ENCODE measurements at places on chromosomes 5 and 9.

DNA sequence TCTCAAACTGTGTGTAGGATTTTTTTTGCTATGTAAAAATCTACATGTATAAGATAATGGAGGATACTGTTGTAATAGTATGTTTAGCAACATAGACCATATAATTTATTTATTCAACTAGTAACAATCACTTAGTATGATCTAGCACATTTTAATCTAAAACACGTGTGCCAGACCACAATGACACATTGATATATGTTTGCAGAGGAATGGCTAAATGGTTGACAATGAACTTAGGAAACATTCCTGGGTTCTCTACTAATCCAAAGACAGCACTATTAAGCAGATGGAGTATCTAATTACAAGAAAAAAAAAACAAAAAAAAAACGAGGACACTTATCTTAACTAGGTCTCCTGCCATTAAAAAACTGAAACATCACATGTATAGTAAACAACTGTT, 261.7 kb upstream of the PAPPA start:
- DNase-seq: no peak

DNA sequence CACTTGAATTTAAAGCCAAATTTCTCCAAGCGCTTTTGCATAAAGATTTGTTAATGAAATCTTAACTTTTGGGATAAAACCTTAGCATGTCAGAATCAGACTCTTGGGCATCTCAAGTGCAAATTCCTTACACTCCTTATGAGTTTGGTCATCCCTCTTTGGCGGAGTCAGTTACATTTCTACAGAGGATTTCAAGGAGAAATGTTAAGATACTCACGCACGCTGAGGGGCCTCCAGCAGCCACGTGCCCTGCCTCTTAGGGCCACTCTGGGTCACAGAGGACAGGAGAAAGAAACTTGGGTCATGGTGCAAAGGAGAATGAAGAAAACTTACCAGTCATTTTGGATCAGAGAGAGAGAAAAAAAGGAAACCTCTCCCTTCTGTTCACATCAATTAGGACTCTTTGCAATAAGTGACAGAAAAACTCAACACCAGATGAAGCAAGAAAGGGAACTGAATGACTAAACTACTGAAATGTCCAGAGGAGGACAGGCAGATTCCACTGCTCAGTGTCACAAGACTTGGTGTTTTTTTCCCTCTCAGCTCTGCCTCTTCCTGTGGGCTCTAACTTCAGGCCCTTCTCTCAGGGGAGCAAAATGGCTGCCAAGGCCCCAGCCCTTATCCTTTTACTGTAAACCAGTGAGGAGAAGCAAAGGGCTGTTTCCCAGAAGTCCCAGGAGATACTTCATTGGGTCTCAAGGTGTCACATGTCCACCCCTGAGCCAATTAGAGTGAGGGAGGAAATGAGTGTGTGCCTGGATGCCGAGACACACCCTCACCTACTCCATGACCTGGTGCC, 63.3 kb upstream of the NFIL3 start:
- DNase-seq: no peak

DNA sequence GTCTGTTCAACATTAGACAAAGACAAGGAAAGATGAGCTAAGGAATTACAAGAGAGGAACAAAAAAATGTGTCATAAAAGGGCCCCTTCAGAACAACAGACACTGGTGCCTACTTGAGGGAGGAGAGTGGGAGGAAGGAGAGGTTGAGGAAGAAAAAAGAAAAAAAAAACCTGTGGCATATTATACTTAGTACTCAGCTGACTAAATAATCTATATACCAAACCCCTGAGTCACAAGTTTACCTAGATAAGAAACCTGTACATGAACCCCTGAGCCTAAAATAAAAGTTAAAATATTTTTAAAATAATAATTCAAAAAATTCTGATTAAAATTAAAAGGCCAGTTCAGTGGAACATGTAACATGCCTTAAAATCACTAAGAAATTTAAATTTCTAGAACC, 107.3 kb downstream of the MTREX start:
- no peak for DNase-seq

DNA sequence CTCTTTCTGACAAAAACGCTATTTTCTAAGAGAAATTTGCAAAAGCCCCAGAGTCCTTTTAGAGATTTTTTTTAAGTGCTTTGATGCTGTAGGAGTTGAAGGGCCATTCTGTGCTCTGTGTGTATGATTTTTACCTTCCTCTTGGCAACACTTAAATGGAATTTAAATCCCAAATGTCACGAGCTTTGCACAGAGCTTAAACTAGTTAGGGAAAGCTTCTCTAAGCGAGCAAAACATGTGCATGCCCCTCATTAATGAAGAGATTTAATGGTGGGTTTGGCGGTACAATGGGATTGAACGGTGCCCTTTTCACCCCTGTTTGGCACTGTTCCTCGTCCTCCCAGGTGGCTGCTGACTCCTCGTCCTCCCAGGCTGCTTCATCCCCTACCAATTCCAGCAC, 220.7 kb downstream of the DRD1 start:
- DNase-seq: no peak

DNA sequence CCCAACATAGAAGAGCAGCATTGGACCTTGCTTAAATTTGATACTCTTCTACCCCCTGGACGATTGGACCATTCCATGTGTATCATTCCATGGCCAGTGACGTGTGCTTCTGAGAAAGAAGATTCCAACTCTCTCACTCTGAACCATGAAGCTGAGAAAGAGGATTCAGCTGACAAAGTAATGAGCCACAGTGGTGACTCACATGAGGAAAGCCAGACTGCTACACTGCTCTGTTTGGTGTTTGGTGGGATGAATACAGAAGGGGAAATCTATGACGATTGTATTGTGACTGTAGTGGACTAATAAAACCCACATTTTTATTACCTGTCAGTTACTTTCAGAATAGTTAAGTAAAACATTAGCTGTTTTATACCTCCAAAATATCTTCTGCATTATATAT, 7.5 kb downstream of the HSPA5 start:
- DNase-seq: peak; percentile 18

DNA sequence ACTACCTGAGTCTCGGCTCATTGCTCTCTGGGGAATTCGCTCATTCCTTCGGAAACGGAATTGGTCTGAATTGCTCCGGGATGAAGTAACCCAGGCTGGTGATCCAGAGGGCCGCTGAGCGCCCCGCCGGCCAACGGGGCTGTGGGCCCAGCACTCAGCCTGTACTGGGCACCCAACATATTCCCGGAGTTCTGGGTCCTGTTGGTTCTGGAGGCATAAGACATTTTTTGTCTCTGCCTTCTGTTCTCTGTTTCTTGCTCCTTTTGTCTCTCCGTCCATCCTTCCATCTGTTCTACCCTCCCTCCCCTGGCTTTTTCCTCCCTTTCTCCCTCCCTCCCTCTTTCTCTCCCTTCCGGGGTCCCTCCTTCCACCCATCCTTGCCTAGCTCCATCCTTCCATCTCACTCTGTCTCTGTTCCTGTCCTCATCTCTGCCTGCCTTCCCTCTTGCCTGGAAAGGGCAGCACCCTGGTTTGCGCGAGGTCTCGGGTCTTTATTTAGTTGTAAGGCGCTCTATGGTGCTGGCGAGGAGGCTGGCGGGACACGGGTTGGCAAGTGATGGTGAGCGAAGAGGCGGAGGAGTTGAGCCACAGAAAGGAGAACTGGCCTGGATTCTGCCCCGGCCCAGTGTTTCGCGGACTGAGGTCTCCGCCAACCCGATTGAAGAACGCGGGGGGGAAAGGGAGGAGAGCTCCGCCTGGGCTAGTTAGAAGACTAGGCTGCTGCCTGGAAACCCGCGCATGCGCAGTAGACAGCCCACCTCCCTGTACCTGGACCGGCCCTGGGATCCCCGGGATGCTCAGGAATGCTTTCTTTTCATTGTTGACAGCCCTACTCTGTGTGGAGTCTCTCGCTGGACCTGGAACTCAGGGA, 1468.0 kb downstream of the FOXD4L5 start:
- no peak for DNase-seq

- peak; percentile 12 for DNase-seq
These were observed 67.0 kb downstream of the CAST start for GRCh38 chr5:96729156-96729555.

DNA sequence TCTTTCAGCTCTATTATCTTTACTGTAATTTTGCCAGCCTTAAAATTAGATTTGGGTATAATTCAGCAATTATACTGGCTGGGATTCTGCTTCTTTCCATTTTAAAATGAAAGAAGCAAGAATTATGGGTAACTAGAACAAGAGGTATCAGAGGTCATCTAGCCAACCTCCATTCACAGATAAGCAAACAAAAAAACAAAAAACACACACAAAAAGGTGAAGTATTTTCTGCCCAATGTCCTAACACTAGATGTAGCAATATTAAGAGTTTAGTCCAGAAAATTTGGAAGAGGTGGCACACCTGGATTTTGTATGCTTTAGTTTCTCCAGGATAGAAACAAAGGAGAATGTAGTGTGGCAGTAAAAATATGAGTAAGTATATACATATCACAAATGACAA, 68.1 kb upstream of the ANXA1 start:
- no peak for DNase-seq

- no peak for DNase-seq
These were observed 63.0 kb downstream of the TTC39B start for GRCh38 chr9:15244001-15244441.

GRCh38 chr5:57317341-57317740, 143.5 kb downstream of the GPBP1 start:
- no peak for DNase-seq

Data from Kasumi-1 (cell line).